Coronary artery (tissue), 2 donors: ENCODE measurements at places on chromosomes 2 and 18.

DNA sequence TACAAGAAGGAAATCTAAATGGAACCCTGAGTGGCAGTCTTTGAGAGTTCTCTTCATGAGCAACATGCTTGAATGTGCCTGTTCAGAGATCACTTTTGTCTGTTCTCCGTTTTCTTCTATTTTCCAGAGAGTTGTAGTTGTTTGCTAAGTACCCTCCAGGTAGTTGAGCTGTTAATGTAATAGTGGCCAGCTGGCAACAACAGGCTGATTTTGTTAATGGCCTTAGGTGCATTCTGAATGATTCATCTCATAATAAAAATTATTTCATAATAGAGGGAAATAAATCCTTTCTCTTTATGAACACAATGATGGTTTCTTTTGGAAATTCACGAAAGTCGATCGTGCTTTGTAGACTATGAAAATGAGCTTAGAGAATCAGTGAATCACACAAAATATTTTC, 136.8 kb downstream of the LRP1B start:
- no peak for DNase-seq

DNA sequence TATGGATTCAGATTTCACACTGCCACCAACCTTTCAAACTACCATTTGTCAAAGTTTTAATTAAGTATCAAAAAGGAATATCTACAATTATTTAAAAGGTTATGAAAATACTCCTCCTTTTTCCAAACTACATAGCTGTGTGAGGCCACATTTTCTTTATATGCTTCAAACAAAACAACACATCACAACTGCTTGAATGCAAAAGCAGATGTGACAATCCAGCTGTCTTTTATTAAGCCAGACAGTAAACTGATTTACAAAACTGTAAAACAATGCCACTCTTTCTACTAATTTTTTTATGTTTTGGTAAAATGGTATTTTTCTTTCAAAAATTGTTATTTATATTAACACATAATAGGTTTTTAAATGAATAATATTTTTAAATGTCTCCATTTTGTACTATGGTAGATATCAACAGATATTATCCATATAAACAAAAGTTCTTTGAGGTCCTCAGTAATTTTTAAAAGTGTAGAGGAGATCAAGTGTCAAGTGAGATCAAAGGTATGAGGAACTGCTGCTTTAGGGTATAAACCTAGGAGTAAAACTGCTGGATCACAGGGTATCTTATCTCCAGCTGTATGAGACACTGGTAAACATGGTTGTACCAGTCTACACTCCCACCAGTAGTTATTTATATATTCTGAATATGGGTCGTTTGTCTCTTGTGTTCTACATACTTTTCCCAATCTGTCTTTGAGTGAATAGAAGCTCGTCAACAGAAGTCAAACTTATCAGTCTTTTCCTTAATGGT, 68.8 kb upstream of the SERTAD2 start:
- no peak for DNase-seq

DNA sequence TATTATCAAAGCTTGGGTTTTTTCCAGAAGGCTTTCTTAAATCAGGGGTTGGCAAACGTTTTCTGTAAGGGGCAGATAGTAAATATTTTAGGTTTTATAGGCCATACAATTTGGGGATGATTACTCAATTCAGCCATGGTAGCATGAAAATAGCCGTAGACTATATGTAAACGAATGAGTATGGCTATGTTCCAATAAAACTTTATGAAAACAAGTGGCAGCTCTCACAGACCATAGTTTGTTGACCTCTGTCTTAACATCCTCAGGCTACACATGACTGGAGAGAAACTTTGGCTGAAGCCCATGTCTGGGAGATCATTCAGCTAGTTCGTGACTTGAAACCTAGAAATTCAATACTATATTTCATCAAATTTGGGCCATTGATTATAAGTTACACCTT, 30.2 kb downstream of the UGP2 start:
- no peak for DNase-seq

- DNase-seq: no peak
Measured at GRCh38 chr2:101745711-101746694, 48.5 kb downstream of the MAP4K4 start.

DNA sequence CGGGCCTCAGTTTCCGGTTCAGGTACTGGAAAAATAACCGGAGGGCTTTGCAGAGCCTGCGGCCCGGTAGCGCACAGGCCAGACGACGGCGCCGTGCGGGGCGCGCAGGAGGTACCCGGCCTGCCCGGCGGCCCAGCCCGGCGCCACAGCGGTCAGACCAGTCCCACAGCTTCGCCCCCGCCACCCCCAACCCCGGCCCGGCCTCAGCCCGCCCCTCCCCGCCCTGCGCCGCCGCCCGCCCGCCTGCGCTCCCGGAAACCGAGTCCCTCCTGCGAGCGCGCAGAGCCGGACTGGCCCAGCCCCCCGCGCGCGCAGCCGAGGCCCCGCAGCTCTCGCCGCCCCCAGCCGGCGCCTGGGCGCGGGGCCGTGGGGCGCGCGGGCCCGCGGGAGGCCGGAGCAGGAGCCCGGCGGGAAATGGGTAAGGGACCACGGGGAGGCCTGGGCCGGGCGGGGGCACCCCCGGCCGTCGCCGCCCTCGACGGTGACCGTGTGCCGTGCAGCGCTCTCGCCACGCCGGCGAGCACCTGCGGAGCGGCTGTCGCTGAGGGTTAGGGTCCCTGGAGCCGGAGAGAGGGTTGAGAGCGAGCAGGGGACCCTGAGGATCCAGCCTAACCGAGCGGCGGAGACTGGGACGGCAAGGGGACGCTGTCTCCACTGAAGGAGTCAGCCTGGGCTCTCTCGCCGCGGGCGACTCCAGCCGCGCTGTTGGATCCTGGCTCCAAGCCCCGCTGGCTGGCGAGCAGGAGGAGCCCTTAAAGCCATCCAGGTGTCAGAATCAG, 16.5 kb upstream of the PSD4 start:
- DNase-seq: peak; percentile 62

DNA sequence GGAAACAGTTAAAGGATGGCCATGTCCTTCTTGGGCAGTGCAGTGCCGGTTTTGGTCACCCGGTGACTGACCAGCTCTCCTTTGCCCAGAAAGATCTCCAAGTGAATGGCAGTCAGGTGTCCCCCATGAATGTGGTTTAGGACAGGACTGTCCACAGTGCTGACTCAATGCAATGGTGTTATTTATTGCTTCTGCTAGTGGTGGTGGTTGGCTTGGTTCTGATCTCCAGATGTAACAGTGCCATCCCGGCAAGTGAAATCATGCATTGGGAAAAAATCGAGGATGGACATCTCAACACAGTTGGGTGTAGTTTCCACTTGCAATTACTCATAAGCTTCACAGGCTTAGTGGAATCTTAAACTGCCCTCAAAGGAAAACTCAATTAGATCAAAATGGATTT, 81.9 kb downstream of the TGOLN2 start:
- no peak for DNase-seq

GRCh38 chr2:201781557-201782051, 871 bp upstream of the ALS2 start:
- DNase-seq: no peak

DNA sequence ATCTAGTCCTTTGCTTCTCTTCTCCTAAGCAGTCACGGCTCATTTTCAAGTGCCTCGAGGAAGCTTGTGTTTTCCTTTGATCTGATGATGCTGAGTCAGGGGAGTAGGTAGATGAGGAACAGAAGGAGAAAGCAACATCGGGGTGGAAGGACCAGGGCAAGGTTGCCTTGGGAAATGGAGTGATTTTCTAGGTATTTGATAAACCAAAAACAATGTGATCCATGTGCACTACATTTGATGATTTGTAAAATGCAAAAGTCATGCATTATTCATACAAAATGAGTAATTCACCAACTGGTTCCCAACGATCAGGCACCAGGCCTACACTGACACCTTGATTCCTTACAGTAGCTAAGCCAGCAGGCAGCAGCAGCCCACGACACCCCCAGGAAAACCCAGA, 205.3 kb downstream of the ANAPC1 start:
- no peak for DNase-seq

GRCh38 chr2:157468931-157469708, 25.2 kb upstream of the CYTIP start:
- no peak for DNase-seq

GRCh38 chr2:72132981-72133720, 14.5 kb downstream of the CYP26B1 start:
- DNase-seq: peak; percentile 57

GRCh38 chr2:69816923-69817542, 12.4 kb upstream of the GMCL1 start:
- DNase-seq: no peak

DNA sequence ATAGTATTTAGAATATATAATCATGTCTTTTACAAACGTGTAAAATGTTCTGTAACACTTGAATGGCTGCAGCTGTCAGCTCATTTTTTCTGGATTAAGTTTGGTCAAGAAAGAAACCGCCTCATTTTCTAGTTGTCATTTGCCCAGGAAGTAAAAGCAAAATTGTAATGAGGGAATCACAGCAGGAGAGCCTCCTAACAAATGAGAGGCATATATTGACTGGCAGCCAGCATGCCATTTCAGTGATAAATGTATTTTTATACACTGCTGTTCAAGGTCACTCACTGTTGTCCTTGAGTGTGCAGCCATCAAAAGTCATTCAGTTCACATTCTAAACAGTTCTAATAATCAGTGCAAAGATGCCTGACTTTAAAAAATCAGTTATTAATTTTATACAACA, 144.3 kb upstream of the BOD1L2 start:
- DNase-seq: no peak

GRCh38 chr2:137221797-137222492, 456.6 kb downstream of the THSD7B start:
- DNase-seq: no peak

- no peak for DNase-seq
Measured at GRCh38 chr18:13661779-13662256, 64.5 kb downstream of the FAM210A start.

DNA sequence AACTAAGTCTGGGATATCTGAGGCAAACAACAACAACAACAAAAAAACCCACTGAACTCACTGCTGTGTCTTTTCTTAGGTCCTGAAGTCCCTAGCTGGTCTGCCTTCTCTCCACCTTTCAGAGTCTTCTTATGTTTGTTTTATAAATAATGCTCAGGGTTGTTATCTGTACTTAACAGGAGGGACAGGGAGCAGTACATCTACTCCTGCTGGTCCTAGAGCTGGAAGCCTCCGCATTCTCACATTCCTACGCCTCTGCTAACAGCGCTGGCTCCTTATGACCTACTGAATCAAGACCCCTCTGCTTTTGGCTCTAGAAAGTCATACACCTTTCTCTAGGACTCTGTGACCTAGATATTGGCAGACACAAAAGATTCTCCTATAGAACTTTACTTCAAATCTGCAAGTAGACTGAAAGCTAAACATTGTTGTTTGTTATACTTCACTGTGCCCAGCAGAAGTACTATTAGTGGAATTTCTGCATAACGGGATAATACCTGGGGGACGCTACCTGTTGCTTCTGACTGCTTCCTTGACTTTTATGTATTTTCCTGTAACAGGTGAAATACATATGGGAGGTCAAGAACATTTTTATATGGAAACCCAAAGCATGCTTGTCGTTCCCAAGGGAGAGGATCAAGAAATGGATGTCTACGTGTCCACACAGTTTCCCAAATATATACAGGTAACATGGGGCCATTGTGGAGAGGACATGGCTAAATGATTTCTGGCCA, 48.6 kb downstream of the AOX1 start:
- no peak for DNase-seq

DNA sequence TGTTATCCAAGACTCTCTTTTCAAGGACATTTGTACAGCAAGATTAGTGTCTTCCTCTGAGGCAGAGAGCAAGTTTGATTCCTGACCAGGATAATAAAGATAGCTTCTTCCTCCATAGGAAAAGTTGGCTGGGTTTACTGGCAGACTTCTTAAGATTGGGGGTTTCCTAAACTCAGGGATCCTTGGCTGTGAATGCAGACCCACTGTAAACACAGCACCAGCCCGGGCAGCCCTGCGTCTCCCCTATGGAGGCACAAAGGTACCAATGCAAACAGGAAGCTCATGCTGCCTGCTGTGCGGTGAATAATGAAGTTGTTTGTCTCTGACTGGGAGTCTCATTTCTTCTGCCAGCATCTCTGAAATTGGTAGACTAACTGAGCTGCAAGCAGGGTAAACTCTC, 96.2 kb upstream of the ARHGAP28 start:
- no peak for DNase-seq

GRCh38 chr2:170531876-170532275, 183.3 kb upstream of the SP5 start:
- no peak for DNase-seq

- no peak for DNase-seq
Measured at GRCh38 chr2:3670941-3671340, 12.9 kb downstream of the ALLC start.

DNA sequence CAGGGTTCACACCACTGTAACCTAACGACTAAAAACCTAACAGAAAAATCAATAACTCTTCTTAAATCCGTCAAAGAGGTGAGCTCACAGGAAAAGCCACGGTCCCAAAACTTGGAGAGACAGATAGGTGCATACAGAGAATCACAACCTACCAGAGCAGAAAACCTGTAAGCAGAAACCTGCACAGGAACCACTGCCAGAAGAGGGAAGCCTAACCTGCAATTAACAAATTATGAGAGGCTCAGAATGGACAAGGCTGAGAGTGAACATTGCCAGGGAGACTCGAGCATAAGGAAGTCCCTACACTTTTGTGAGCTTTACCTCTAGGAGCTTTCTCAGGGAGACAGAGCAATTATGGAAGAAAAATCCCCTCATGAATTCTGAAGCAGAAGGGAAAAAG, 156.2 kb upstream of the NETO1 start:
- no peak for DNase-seq

DNA sequence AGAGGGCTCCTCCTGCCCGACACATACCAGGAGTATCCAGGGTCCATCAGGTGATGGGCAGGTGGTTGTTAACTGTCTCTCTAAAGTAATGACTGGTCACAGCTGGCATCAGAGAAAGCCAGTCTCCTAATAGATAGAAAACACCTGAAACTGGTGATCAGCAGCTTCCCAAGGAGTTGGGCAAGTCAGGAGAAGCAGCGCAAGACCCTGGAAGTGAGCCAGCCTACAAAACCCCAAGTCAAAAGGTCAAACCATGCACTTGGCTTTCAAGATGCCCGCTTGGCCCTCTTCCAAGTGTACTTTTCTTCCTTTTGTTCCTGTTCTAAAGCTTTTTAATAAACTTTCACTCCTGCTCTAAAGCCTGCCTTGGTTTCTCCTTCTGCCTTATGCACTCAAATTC, 815.2 kb downstream of the DCDC2C start:
- no peak for DNase-seq

GRCh38 chr2:10378189-10378588, 69.9 kb downstream of the ODC1 start:
- no peak for DNase-seq

- DNase-seq: no peak
Measured at GRCh38 chr18:79672490-79673276, 6.9 kb upstream of the CTDP1 start.

GRCh38 chr2:19176977-19177376, 181.4 kb downstream of the OSR1 start:
- no peak for DNase-seq

GRCh38 chr2:216261042-216261537, 111.2 kb downstream of the MARCHF4 start:
- DNase-seq: no peak
